ENCODE measurements at places on chromosomes 13 and 19.

DNA sequence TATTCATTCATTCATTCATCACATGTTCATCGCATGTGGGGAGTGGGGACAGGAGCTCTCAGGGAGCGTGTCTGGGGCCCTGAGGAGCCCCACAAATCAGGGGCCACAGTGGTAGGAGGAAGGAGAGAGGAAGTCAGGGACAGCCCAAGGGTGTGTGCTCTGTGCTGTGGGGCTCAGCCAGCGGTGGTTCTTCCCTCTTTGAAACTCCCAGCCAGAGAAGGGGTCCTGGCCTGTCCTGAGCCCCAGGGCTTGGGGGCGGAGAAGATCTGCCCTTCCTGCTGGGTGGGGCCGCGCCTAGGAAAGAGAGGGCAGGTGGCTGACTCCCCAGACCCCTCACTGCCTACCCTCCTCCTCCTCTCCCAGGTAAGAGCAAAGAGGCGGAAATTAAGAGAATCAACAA, 14.6 kb downstream of the AP2A1 start:
- DNase-seq = no peak

DNA sequence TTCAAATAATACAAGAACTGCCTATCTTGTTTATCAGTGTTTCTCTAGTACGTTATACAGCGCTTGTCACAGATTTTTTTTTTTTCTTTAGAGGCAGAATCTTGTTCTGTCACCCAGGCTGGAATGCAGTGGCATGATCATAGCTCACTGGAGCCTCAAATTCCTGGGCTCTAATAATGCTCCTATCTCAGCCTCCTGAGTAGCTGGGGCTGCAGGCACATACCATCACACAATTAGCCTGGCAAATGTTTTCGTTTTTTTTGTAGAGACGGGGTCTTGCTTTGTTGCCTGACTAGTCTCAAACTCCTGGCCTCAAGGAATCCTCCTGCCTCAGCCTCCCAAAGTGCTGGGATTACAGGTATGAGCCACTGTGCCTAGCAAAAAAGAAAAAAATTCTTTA, 66.0 kb upstream of the FREM2 start:
- DNase-seq = no peak

GRCh38 chr13:102680133-102680717, 14.6 kb downstream of the METTL21C start:
- no peak for DNase-seq

- DNase-seq = no peak
Measured at GRCh38 chr19:48361912-48362311, 1.8 kb downstream of the TMEM143 start.

DNA sequence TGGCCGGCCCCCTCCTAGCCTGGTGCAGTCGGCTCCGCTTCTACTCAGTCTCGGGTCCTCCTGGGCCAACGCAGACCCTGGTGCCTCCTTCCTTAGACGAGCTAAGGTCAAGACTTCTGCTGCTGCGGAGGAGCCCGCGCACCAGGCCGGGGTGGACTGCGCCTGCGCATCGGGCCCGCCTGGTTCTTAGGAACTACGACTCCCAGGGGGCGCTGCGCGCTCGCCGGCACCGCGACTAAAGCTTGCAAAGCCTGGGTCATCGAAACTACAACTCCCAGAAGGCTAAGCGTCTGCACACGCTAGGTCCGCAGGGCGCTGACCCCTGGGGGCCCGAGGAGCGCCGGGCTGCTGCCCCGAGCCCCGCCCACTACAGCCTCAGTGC, at the start of gene ZNF835:
Gene ZNF835, minus strand, starts transcription at position 145 of the 382 bp plus-strand sequence. CDS start 6,559 bp downstream, outside the sequence.
- no peak for DNase-seq

DNA sequence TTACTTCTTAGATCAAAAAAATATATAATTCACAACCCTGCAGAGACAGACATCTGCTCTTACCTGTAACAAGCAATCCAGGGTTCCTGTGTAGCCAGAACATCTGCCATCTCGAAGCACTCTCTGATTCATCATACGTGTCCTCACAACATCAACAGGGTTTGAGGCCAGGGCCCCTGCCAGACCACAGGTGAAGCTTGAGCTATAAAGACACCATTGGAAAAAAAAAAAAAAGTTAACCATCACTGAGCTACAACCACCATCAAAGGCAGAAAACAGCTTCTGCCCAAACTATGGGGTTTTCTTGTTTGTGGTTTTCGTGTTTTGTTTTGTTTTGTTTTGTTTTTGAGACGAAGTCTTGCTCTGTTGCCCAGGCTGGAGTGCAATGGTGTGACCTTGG, 19.3 kb downstream of the SLC25A30 start:
- no peak for DNase-seq

GRCh38 chr13:32905864-32906180, 110.4 kb upstream of the KL start:
- DNase-seq = no peak

GRCh38 chr19:41696402-41697197, 8.5 kb upstream of the CEACAM7 start:
- DNase-seq = no peak

DNA sequence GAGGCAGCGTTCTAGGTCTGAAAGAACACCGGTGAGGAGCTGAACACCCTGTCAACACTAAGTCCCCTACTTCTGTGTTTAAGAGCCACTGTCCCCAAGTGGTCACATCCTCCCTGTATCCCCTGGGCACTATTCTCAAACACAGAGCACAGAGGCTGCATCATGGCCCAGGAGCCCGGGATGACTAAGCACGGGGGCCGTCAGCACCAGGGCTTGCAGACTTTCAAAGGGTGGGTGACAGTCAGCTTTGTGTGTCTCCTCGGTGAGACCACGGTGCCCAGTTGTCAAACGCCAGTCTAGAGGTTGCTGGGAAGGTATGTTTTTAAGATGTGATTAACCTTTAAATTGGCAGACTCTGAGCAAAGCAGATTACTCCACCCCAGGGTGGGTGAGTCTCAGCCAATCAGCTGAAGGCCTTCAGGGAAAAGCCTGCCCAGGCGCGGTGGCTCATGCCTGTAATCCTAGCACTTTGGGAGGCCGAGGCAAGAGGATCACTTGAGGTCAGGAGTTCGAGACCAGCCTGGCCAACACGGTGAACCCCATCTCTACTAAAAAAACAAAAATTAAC, 8.0 kb downstream of the MAP2K2 start:
- DNase-seq = no peak

GRCh38 chr13:95128045-95128643, 173.1 kb downstream of the ABCC4 start:
- DNase-seq = peak; percentile 89

DNA sequence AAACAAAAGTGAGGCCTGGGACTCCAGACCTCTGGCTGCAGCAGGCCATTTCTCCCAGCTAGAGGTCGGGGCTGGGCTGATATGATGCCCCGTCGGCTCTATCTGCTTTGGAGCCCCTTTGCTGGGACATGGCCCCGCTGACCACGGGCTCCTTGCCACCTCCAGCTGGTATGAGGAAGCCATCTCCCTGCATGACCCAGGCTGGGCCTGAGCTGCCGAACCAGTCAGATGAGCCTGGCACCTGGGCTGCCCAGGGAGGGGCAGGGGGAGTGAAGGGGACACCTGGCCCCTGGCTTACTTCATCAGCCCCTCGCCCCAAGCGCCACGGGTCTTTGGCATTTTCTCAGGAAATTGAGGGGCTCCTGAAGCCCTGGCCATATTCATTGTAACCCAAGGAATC, 7.8 kb downstream of the ZSWIM4 start:
- no peak for DNase-seq

DNA sequence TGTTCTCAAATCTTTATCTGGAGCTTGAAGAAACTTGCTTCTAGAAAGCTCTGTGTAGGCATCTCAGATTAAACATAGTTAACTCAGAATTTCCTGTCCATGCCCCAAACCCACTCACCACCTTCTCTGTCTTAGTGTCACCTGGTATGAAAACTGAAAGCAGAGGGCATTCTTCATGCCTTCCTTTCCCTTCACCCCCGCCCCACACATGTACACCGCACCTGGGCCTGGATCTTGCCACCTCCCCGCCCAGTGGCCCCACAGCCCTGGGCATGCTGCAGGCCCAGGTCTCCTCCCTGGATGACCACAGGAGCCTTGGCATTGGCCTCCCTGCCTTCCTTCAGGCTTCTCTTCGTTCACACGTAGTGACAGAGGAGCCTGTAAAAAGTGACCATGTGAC, 15.8 kb downstream of the CFAP97D2 start:
- no peak for DNase-seq

DNA sequence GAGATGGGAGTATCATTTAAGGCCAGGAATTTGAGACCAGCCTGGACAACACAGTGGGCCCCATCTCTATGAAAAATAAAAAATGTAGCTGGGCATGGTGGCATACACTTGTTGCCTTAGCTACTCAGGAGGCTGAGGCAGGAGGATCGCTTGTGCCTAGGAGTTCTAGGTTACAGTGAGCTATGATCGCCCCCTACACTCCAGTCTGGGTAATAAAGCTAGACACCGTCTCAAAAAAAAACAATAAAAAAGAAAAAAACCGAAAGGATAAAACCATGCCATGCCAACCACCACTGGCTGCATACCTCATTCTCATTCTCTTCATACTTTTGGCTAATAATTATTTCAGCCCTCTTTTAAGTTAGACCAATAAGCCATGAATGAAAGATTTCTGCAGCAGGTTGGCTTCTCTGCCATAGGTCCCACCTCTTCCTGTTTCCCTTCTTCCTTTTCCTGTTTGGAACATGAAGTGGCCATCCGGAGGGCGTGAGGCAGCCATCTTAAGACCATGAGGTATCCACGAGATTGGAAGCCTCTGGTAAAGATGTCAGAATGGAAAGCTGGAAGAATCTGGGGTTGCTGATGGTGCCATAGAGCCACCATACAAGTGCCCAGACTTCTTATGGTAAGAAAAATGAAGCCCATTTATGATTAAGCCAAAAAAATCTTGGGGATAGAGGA, 171.3 kb downstream of the CACNA1A start:
- DNase-seq = no peak

DNA sequence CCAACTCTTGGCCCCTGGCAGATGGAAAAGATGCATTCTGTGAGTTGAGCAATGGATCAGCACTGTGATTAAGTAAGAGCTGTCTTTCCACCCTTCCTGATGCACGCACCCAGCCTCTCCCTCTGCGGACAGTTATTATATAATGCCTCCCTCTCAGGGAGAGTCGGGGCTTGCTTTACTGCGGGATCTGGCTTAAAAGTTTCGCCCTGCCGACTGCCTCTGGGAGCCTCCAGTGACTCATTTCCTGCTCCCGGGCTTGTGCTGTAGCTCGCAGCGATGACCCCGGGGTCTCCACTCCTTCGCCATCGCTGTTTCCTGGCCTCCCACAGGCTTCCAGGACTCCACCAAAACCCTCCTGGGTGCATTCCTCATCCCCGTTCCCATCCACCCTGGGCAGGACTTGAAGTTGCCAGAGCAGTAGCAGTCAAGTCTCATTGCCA, 107.4 kb upstream of the SLC7A1 start:
- DNase-seq = no peak

GRCh38 chr19:3154957-3155736, 19.3 kb downstream of the GNA15 start:
- DNase-seq = no peak

DNA sequence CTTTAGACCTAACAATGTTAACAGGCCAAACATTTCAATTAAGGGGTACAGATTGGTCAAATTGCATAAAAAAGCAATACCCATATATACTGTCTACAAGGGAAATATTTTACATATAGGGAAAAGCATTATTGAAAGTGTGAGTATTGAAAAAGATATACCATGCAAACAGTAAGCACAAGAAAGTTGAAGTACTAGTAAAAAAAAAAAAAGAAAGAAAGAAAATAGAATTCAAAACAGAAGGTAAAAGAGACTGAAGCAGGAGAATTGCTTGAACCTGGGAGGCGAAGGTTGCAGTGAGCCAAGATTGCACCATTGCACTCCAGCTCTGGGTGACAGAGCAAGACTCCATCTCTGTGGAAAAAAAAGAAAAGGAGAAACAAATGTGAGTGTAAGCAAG, 5.3 kb upstream of the TEX101 start:
- DNase-seq = no peak

DNA sequence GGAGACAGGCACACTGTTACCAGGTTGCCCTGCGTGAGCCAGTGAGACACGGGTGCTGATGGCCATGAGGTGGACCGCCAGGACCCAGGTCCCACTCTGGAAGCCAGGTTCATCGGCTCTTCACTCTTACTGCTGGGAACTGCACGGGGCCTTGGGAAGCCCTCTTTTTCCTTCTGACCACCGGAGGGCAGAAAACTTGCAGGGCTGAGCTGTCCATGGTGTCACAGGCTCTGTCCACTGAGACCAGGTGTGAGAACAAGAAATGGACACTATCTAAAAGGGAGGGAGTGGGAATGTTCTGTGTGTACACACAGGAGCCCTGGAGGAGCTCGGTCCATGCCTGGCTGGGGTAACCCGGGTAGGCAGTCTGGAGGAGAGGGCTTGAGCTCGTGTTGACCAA, 93.4 kb downstream of the UQCRFS1 start:
- DNase-seq = no peak

GRCh38 chr13:23551213-23552008, 18.8 kb upstream of the TNFRSF19 start:
- DNase-seq = no peak

DNA sequence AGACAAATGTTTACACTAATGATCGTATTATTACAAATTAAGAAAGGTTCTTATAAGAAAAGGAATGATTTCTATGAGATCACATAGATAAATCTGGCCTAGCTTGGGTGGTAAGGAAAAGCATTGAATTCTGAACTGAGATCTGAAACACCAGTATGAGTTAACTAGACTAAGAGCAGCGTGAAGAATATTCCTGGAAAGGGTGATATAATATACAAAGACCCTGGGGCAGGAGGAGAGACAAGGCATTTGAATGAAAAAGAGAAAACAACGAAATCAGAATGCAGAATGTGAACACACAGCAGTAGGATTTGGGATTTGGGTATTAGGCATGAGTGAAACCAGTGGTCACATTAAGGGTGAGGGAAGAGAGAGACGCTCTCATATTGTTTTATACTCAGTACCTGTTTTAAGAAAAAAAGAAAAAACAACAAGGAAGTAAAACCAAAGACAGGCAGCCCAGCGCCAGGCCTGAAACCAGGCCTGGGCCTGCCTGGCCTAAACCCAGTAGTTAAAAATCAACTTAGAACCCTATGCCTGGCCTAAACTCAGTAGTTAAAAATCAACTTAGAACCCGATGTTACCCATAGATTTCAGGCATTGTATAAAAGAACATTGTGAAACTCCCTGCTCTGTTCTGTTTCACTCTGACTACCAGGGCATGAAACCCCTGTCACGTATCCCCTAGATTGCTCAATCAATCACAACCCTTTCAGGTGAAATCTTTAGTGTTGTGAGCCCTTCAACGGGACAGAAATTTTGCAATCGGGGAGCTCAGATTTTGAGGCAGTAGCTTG, 287.1 kb downstream of the ITGBL1 start:
- no peak for DNase-seq

- peak; percentile 36 for DNase-seq
Measured at GRCh38 chr13:98965325-98965724, 12.5 kb downstream of the DOCK9 start.
